ENCODE measurements at places on chromosomes 11 and 22. TPM values are rescaled to one million over a fixed set of nuclear protein-coding genes. Genes with fewer than 3 reads are reported as not detected.

The TYR gene
- 6.2 TPM for total RNA-seq

The RIMBP3B gene
- 0.29 TPM for total RNA-seq

The TTC12 gene
- total RNA-seq = 27.6 TPM

The DDI1 gene
- total RNA-seq = not detected

DNA sequence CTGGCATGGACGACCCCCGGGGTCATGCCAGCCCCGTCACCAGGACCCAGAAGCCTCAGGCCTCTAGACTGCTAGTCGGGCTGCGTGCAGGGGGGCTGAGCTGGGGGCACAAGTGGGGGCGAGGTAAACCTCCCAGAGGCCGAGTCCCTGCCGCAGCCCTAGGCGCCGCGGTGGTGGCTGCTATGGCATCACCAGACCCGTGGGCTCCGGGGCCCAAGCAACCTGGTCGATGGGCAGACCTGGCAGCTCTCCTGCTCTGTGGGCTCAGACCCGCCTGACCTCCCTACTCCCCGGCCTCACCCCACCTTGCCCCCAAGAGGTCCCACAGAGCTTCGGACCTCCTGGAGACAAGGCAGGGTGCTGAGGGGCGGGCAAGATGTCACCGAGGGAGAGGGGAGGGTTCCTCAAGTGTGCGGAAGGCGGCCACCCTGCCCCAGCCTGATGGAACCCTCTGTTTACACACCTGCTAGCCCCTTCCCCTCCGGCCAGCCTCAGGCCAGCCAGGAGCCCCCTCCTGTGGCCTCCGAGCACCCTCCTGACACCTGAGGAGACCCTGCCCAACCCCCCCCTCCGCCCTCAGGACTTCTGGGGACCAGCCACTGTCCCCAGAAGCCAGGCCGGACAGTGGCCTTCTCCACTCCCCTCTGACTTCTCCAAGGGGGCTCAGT lies 9.4 kb downstream of the IGF2 start:
- no peak for DNase-seq

- no peak for DNase-seq
These were observed 57.0 kb downstream of the PACSIN2 start for GRCh38 chr22:42957958-42958357.

- no peak for DNase-seq
These were observed 353.1 kb upstream of the ANO5 start for GRCh38 chr11:21839796-21840195.

GRCh38 chr11:69825037-69825834 lies 6.0 kb upstream of the FGF3 start:
- DNase-seq = no peak

GRCh38 chr11:113533425-113533698 lies 58.2 kb upstream of the DRD2 start:
- DNase-seq = no peak

Data from type B pancreatic cell (in vitro differentiated cells).